ENCODE measurements at places on chromosomes 1 and 21.

- DNase-seq: no peak
Measured at GRCh38 chr21:32414579-32415358, 2.3 kb downstream of the EVA1C start.

DNA sequence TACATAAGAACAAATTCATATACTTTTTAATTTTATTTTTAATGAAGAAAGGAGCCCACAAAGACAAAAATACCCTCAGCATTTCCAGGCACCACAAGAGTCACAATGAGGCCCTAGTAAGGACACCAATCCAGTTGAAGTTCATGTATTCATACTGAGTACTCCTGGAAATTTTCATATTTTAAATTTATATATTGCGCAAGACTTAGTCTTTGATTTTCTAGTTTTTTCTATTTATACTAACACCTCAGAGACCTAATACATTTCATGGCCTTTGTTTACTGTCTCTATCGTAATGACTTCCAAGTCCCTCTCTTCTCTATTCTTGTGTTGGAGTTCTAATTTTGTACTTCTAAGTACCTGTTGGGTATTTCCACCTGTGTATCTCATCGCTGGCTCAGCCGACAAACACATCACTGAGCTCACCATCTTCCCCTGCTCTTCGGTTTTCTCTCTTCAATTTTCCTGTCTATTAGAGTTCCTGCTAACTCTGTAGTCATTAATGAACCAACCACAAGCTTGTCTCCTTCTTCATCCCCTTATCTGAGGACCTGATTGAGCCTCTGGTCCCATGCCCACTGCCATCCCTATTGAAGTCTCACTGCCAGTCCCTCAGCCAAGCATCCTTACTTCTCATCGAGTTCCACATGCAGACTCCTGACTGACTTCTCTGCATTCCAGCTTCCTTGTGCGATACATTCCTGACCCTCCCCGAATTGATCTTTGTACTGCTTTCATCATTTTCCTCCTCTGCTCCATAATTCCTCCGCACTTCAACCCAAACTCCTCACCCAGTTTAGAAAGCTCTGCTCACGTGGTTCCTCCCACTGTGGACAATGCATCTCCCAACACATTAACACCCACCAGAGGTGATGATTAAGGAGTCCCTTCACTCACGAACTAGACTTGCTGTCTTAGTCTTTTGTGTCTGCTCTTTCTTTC is 17.3 kb upstream of the IRF2BP2 start:
- DNase-seq: no peak

DNA sequence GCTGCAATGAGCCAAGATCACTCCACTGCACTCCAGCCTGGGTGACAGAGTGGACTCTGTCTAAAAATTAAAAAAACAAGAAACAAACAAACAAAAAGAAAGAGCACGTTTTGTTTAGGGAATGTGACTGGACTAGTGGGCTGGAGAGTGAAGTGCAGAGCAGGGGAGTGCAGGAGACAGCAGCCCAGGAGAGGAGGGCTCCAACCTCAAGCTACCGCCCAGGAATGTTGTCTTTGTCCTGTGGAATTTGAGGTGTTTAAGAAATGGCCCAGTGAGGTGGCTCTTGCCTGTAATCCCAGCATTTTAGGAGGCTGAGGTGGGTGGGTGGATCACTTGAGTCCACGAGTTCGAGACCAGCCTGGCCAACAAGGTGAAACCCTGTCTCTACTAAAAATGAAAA is 42.4 kb upstream of the MTF2 start:
- no peak for DNase-seq

GRCh38 chr21:36125512-36126207 is 9.2 kb upstream of the CBR3 start:
- no peak for DNase-seq

- no peak for DNase-seq
Measured at GRCh38 chr1:110412576-110412975, 5.1 kb upstream of the LAMTOR5 start.

DNA sequence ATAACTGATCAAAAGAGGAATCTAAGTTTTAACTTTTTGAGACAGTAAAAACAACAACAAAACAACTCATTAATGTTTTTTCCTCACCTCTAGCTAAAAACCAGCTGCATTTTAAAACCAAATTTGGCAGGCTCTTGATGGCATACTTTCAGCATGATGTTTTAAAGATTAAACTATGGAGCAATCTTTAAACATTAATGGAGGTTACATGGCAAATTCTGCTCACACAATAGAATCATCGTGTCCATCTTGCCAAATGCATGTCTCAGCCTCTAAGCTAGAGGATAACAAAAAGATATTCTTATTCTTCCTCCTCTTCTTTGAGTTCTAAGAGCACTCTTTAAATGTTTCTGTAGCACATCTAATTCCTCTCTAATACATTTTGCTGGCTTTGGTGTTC is 579.8 kb upstream of the PKN2 start:
- DNase-seq: no peak

- no peak for DNase-seq
Measured at GRCh38 chr1:36232212-36233095, 8.2 kb downstream of the THRAP3 start.

DNA sequence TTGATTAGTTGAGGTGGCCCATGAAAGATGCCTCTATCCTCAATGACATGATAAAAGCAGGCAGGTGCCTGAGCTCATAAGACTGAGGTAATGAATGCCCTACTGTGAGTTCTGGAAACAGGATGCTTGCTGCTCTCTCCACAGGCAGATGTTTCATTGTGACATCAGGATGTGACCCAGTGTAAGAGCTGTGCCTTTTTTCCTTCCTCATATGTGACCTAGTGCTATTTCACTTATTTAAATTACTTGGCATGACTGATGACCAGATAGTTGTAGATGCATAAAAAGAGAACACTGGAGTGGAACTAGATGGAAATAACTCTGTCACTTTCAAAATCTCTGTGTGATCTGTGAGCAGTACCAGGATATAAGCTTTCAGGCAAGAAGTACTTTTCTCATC is 31.9 kb downstream of the KIF14 start:
- DNase-seq: no peak
